ENCODE measurements at places on chromosomes 4 and X. TPM values are rescaled to one million over a fixed set of nuclear protein-coding genes. Genes with fewer than 3 reads are reported as not detected.

Gene CFP
- total RNA-seq, result 0.17 TPM

Gene CSN1S1
- total RNA-seq, result not detected

Gene FAT1
- total RNA-seq, result 121 TPM

Gene SLIT2
- 4.4 TPM for total RNA-seq

Gene HOPX
- total RNA-seq, result 0.34 TPM

Gene BBS7
- 19.9 TPM for total RNA-seq

Gene TCEAL6
- total RNA-seq, result not detected

Gene DCAF16
- 17.5 TPM for total RNA-seq

Gene UGT8
- not detected for total RNA-seq

Gene PTCHD1
- total RNA-seq, result not detected

Gene MND1
- 4.7 TPM for total RNA-seq

Gene ZAR1
- not detected for total RNA-seq

Gene HHIP
- 0.16 TPM for total RNA-seq

Gene STBD1
- 7.1 TPM for total RNA-seq

Gene SUPT20HL2
- not detected for total RNA-seq

Gene MAD2L1
- 4.7 TPM for total RNA-seq

Gene PNMA3
- 0.26 TPM for total RNA-seq

Gene TKTL2
- total RNA-seq, result not detected

Gene SPANXA1
- total RNA-seq, result not detected

Gene FATE1
- not detected for total RNA-seq

Gene CDX4
- total RNA-seq, result not detected

Gene GLRA2
- total RNA-seq, result not detected

Gene MAGEA8
- total RNA-seq, result not detected

Gene CXCL1
- total RNA-seq, result 1.5 TPM

Gene ATOH1
- not detected for total RNA-seq

Gene ARMCX1
- 103 TPM for total RNA-seq

Gene CHM
- 10.3 TPM for total RNA-seq

Gene ENAM
- 0.94 TPM for total RNA-seq

Gene LANCL3
- total RNA-seq, result not detected

Gene PABPC4L
- total RNA-seq, result 0.47 TPM

Gene NHS
- total RNA-seq, result 2.0 TPM

Gene IL13RA2
- total RNA-seq, result 51.9 TPM
